Peyer's patch (tissue), 4 donors: ENCODE measurements at places on chromosomes 7 and 10. TPM values are rescaled to one million over a fixed set of nuclear protein-coding genes. Genes with fewer than 3 reads are reported as not detected.

Gene JAKMIP3
- total RNA-seq = 2.5 TPM

Gene SEC31B
- 23.1 TPM for total RNA-seq

Gene ACBD7
- 1.1 TPM for total RNA-seq

Gene BEND7
- total RNA-seq = 23.1 TPM

Gene GDF2
- total RNA-seq = not detected

Gene REEP3
- total RNA-seq = 47.2 TPM

Gene HABP2
- 0.88 TPM for total RNA-seq

Gene AOAH
- 33.3 TPM for total RNA-seq

Gene GPR22
- total RNA-seq = not detected

Gene COL17A1
- 240 TPM for total RNA-seq

Gene MCM10
- 1.3 TPM for total RNA-seq

Gene SH2D4B
- not detected for total RNA-seq

Gene KLF14
- not detected for total RNA-seq

Gene STEAP2
- total RNA-seq = 8.3 TPM

Gene TSPAN13
- total RNA-seq = 39.4 TPM

Gene CFAP70
- 5.8 TPM for total RNA-seq

Gene FHIP2A
- 30.2 TPM for total RNA-seq

Gene PRSS2
- total RNA-seq = 29.7 TPM

Gene CCDC136
- 1.9 TPM for total RNA-seq

Gene LRRD1
- 0.57 TPM for total RNA-seq

Gene EBF3
- not detected for total RNA-seq

Gene COL28A1
- total RNA-seq = 5.8 TPM

Gene AKR1D1
- not detected for total RNA-seq

Gene EGR2
- total RNA-seq = 5.0 TPM

Gene VIPR2
- 0.53 TPM for total RNA-seq

Gene ACSM6
- not detected for total RNA-seq

Gene LBX1
- total RNA-seq = not detected

Gene EPO
- total RNA-seq = not detected

Gene FXYD4
- not detected for total RNA-seq

Gene IFIT1B
- not detected for total RNA-seq

Gene LRGUK
- 0.66 TPM for total RNA-seq

Gene MYOZ1
- not detected for total RNA-seq

Gene AQP1
- 83.2 TPM for total RNA-seq

Gene CPN1
- not detected for total RNA-seq

Gene GRID2IP
- total RNA-seq = 0.95 TPM

Gene CYP26C1
- total RNA-seq = not detected

Gene CCDC172
- not detected for total RNA-seq

Gene ZNF804B
- not detected for total RNA-seq

Gene PRKCQ
- 5.0 TPM for total RNA-seq
